Lung (tissue), 17 donors: ENCODE measurements at places on chromosomes 7 and 10. TPM values are rescaled to one million over a fixed set of nuclear protein-coding genes. Genes with fewer than 3 reads are reported as not detected.
A peak's percentile ranks its signal among the peaks of the same experiment; 100 is the strongest.

COL28A1 gene
- 10.2 TPM for total RNA-seq

GPAM gene
- 13.7 TPM for total RNA-seq

MYO3A gene
- total RNA-seq: 5.7 TPM

ANKRD30A gene
- not detected for total RNA-seq

WAC gene
- 70.0 TPM for total RNA-seq

GPR15LG gene
- not detected for total RNA-seq

DNAJB6 gene
- 117 TPM for total RNA-seq

SPOCK2 gene
- total RNA-seq: 103 TPM

ELOVL3 gene
- total RNA-seq: 0.54 TPM

HNRNPH3 gene
- 111 TPM for total RNA-seq

- no peak for DNase-seq
Measured at GRCh38 chr7:12803542-12803941, 116.1 kb downstream of the ARL4A start.

DNA sequence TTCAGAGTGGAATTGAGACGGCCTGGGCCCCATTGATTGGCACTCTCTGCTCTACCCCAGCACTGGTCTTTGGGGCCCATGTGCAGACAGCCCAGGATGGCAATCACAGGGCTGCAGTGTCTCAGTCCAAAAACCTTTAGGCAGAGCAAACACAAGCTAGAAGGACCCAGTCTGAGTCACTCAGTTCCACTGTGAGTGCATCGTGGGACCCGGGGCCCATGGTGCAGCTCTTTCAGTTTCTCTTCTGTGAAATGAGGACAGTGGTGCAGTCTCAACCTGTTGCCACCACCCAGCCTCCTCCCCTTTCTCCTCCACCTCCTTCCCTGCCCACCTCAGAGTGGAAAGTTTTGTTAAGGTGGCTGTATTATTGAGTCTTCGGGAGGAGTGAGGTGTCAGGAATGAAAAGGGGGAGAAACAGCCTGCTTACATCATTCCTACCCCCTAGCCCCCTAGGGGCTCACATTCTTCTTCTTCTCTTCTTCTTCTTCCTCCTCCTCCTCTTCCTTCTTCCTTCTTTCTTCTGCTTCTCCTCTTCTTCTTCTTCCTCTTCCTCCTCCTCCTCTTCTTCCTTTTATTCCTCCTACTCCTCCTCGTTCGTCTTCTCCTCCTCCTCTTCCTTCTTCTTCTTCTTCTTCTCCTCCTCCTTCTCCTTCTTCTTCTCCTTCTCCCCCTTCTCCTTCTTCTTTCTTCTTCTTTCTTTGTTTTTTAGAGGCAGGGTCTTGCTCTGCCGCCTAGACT, 19.5 kb upstream of the CARD11 start:
- no peak for DNase-seq

GRCh38 chr10:44051584-44052385, 333.1 kb downstream of the CXCL12 start:
- no peak for DNase-seq

DNA sequence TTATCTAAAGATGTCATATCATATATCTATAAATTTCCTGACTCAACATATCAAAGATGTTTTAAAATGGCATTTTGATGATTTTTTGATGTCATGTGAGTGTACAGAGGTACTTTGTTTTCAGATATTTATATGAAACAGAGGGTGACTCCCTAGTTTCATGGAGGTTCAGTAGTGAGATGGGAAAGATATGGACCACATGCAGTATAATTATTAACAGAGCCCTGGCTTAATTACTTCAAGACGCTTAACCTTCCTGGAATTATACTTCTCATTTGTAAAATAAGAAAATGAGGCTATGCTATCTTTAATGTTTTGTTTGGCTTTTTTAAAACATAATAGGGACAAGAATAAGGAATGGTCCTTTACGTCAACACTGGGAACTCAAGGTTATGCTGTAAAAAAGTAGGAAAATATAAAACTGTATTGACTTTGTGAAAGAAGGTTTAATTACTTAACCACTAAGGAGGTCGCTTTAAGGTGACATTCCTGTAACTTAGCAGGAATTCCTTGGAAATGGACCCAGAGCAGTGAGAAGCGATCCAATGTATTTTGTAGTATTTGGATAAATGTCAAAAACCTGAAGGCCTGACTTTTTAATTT, 821.0 kb upstream of the IGFBP3 start:
- DNase-seq: no peak

GRCh38 chr10:13681095-13681494, 94.3 kb downstream of the PRPF18 start:
- DNase-seq: no peak

GRCh38 chr10:42640610-42641229, 2.4 kb upstream of the ZNF33B start:
- peak; percentile 8 for DNase-seq

DNA sequence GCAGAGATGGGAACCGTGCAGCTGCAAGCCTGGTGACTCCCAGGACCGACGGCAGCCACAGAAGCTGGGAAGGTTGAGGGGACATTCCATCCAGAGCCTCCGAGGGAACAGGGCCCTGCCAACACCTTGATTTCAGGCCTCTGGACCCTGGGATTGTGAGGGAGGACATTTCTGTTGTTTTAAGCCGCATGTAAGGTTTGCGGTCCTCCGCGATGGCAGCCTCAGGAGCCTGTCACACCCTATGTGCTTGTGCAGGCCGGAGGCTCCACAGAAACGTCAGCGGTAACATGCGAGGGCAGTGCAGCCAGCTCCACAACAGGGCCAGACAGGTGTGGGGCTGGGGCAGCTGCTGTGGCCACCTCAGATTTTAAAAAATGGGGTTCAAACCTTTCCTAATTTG, 144.7 kb upstream of the SHH start:
- no peak for DNase-seq

DNA sequence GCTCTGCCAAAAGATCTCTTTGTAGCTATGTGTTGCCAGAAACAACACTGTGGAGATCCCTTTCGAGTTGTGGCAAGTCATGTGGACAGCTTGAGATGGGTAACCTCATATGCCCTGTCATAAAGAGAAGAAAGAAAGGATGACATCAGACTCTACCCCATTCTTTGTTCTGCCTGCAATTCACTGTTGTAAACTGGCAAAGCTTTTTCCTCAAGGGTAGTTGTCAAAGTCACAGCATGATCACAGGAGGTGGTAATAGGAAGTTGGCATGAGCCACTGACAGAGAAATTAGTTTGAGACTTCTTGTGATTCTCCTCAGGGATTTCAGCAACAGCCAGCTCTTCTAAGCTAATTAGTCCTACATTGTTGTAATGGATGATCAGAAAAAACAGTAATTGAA, 19.4 kb upstream of the MINDY3 start:
- DNase-seq: no peak

- peak; percentile 81 for DNase-seq
Measured at GRCh38 chr7:116952635-116953371, 498 bp upstream of the ST7 start.

- no peak for DNase-seq
Measured at GRCh38 chr10:88091490-88092061, 228.2 kb downstream of the PTEN start.

GRCh38 chr7:67525588-67525987, 529.0 kb downstream of the TYW1 start:
- DNase-seq: no peak

- no peak for DNase-seq
Measured at GRCh38 chr10:94680544-94680943, 3.0 kb upstream of the CYP2C18 start.

DNA sequence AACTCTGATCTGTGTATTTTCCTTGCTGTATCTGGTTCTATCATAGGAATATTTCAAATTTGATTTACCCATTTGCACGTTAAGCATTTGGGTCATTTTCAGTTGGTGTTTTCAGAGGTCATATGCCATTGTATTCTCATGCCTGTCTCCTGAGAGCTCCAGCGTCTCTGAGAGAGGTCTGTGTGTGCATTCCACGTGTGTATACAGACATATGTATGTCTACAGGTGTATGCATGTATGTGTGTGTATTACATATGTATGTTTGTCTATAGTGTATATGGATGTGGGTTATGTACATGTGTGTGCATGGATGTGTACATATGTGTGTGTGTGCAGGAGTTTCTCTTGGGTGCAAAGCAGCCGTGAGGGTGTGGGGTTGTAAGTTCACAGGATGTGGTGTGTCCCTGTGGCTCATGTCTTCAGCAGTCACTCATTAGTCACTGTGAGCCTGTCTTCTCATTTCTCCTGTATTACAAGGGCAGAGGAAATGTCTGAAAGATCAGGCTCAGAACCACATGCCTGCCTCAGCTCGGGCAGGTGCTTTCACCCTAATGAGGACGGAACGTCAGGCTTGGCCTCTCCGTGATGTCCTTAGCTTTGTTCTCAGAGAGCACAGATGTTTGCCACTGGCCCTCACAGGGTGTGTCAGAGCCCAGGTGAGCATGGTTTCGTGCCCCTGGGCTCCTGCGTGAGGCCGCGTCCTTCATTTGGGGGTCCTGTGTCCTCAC, 101.6 kb downstream of the NKX6-2 start:
- no peak for DNase-seq

DNA sequence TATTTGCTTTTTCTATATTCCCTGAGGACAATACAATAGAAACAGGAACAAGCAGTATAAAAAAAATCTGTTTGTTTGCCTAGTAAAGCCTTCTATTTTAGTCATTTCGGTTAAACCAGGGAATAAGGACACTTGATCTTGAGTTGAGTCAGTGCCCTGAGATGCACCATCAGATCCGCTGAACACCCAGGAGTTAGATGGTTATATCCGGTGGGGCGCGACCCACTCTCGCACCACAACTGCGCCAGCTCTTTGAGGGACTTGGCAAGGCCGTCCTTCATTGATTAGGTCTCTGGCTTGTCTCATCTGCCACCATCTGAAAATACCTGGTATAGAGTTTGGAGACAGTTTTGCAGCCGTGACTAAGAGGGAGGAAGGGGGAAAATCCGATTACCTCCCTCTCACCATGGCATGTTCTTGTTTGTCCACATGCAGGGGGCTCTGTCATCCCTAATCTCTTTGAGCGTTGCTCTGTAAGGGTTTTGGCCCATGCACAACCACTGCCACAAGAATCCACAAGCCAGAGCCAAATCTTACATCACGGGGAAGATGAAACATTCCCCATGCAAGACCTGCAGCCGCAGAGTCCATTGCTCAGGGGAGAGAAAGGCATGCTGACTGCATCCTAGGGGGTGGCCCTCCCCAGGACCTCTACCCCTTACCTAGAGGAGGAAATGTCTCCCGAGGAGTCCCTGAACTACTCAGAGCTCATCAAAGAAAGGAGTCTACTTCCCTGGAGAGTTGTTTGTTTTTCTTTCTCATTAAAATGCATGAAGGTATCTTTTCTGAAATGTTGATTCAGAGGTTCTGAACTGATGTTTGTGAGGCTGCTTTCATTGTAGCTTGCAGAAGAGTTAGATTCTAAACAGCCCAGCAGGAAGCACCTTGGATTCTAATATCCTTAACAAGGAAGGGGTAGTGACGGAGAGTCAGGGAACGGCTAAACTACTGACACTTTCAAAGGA, 101.6 kb upstream of the FAM171A1 start:
- peak; percentile 74 for DNase-seq

DNA sequence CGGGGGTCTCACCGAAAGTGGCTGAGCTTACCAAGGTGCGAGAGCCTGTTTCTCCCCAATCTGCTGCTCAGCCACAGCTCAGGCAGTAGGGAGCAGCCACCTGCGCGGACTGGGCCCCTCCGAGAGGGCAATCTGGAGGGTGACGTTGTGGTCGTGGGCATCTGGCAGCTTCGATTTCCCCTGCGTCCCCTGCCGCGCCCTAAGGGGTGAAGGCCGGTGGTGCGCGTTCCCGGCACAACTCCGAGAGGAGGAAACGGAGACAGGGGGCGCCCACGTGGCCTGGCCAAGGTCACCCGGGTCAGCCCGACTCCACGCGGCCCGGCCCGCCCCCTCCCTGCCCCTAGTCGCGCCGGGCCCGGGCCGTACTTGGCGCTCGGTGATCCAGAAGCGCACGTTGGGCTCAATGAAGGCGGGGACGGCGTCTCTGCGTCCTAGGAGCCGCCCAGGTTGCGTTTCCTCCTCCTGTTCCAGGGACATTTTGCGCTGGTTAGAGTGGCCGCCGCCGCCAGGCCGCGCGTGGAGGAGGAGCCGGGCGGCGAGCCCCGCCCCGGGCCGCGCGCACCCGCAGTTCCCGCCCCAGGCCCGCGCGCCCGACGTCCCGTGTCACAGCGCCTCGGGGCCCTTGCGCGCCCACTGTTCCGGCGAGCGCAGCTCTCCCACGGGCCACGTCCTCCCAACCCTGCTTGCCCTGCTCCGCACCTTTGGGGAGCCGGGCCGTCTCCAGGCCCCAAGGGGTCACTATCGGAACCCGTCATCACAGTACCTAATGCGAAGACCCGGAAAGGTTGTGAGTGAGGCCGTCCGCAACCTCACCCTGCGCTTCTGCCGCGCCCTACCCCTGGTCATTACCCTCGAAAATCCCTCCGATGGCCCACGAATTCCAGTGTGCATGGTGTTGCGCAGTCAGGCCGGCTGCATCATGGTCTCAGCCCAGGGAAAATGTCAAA, at the start of gene SFXN4:
SFXN4 (minus strand) TSS at position 544 of the 947 bp plus-strand sequence; CDS start at position 477, 67 bp downstream.
- DNase-seq: peak; percentile 76

DNA sequence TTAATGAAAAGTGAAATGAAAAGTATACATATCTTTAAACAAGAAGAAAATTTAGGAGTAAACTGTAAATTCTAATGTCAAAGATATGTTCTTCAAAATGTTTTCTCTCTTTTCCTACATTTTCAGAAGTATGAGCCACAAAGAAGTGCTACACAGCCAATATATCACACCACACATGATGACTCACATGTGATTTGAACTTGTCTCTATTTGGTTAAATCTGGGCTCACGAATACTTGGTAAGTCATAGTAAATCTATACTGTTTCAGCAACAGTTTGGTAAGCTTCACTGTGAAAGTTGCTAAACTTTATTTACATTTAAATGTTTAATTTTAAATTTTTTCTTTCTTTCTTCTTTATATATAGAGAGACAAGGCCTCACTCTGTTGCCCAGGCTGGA, 380.6 kb upstream of the IGFBP3 start:
- DNase-seq: no peak

- no peak for DNase-seq
Measured at GRCh38 chr7:28145931-28146330, 34.7 kb downstream of the JAZF1 start.

- DNase-seq: no peak
Measured at GRCh38 chr7:125526958-125527357, 597.3 kb upstream of the POT1 start.

DNA sequence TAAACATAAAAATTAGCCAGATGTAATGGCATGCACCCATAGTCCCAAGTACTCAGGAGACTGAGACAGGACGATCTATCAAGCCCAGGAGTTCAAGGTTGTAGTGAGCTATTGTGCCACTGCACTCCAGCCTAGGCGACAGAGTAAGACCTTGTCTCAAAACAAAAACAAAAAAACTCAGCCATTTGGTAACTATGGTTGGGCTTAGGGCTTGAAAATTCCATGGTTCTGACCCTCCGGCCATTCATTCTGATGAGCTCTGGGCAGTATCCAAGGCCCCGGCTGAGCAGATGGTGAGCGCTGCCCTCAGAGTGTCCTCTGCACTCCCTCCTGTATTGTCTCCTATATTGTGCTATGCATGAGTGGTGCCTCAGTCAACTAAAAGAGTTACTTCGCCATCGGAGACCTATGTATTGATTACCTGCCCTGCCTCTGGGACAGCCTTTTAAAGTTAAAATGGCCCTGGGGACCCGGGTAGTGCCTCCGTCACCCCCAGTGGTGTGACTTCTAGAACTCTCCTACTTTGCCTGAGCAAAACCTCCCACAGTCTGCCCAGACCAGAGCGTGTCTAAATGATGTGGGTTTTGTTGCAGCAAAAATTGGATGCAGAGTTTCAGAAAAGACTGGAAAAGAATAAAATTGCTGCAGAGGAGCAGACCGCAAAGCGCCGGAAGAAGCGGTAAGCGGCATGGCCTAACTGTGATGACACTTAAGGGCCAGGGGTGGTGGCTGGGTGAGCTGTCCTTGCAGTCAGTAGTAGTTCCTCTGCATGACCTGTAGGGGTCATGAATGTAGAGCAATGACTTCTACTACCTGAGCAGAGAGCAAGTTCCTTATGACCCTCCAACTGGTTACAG, 8.1 kb downstream of the PRKRIP1 start:
- no peak for DNase-seq
